Cardiac muscle cell (in vitro differentiated cells and primary cell): ENCODE measurements at places on chromosomes 5 and 9.

GRCh38 chr5:19322716-19323485, 665.1 kb downstream of the CDH18 start:
- no peak overlapping the region for H3K4me3 ChIP-seq
- H3K36me3 ChIP-seq, result no peaks in the 10 kb centered on the region
- no peaks in the 10 kb centered on the region for H3K27me3 ChIP-seq
- no peak for DNase-seq
- H3K27ac ChIP-seq, result no peak overlapping the region

- H3K36me3 ChIP-seq, result no peaks in the 10 kb centered on the region
- no peak overlapping the region for H3K27ac ChIP-seq
- H3K4me3 ChIP-seq, result no peak overlapping the region
- H3K4me1 ChIP-seq, result peaks cover 5% of the 10 kb centered on the region
These were observed 145.9 kb upstream of the IRX2 start for GRCh38 chr5:2897276-2897961.

DNA sequence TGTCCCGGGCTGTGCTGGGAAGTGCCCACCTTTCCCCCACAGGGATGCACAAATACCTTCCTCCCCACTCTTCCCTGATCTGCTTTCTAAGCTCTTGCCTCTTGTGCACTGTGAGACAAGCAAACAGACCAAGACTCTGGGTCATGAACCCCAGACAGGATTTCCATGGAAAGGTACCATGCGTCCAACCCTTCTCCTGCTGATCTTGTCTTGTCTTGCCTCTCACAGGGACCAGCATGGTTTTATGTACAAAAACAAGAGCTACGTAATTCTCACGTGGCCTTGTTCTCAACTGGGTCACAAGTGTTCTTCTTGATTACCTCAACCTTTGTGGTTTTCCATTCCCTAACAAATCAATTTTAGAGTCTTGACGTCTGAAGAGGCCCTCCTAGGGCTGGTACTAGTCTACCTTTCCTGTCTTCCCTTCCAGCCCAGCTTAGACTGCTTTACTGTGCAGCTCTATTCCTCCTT, 176.5 kb upstream of the MAP3K1 start:
- no peaks in the 10 kb centered on the region for H3K36me3 ChIP-seq
- H3K4me3 ChIP-seq, result no peak overlapping the region
- H3K27me3 ChIP-seq, result no peaks in the 10 kb centered on the region
- peaks cover 22% of the 10 kb centered on the region for H3K4me1 ChIP-seq
- H3K27ac ChIP-seq, result no peak overlapping the region

DNA sequence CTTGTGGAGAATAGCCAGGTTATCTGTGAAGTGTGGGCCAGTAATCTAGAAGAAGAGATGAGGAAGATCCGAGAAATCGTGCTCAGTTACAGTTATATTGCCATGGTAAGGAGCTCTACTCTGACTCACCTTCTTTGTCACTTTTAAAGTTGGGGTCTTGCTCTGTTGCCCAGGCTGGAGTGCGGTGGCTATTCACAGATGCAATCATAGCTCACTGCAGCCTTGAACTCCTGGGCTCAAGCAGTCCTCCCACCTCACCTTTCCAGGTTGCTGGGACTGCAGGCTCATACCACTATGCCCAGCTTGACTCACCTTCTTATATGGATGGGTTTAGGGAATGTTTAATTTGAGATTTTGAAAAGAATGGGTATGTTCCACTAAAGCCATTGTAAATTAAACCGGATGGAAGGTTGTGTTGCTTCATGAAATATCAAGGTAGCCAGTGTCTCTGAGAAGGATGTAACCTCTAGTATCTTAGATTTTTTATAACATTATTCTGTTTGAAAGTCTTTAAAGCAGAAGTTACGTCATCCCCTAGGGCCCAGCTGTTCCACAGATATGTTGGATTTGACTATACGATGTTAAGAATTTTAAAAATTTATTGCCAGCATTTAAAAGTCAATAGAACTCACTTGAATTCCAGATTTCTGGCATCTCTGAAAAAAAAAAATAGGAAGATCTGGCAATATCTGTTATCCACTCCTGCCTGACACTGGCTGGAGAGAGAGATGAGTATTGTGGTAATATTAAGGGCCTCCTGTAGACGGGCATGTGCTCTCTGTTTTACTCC, 5.1 kb downstream of the CNOT8 start:
- no peak overlapping the region for H3K27ac ChIP-seq
- no peak overlapping the region for H3K4me3 ChIP-seq
- no peaks in the 10 kb centered on the region for H3K4me1 ChIP-seq

DNA sequence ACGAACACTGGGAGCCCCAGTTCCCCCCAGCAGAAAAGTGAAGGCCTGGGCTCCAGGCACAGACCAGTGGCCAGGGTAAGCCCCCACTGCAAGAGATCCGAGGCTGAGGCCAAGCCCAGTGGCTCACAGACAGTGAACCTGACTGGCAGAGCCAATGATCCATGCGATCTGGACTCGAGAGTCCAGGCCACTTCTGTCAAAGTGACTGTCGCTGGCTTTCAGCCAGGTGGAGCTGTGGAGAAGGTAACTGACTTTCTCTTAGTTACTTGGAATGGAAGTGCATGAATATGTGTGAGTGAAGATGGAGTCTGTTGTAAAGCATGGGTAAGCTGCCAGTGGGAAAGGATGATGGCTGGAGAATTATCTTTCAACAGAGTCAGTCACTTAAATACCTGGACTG, 99.7 kb downstream of the GOLPH3 start:
- H3K27ac ChIP-seq, result no peak overlapping the region
- no peaks in the 10 kb centered on the region for H3K4me1 ChIP-seq
- H3K4me3 ChIP-seq, result no peak overlapping the region
- DNase-seq, result no peak
